ENCODE measurements at places on chromosomes 7 and 10.

DNA sequence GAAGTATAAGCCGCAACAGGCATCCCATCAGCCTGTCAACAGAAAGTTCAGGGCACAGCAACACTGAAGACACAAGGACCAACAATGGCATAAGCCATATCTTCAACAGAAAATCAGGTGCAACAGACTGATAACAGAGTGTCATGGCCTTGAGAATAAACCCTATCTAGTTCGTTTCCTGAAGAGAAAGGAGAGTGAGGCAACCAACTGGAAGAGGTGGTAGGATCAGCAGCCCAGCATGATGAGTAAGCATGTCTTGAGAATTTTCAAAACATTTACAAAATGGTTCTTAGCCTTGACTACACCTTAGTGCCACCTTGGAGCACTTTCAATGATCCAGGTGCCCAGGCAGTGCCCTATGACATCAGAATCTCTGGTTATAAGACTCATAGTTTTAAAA is 290.2 kb upstream of the SEMA3C start:
- no peak for DNase-seq

GRCh38 chr10:88472540-88472939 is 110.6 kb downstream of the RNLS start:
- no peak for DNase-seq

DNA sequence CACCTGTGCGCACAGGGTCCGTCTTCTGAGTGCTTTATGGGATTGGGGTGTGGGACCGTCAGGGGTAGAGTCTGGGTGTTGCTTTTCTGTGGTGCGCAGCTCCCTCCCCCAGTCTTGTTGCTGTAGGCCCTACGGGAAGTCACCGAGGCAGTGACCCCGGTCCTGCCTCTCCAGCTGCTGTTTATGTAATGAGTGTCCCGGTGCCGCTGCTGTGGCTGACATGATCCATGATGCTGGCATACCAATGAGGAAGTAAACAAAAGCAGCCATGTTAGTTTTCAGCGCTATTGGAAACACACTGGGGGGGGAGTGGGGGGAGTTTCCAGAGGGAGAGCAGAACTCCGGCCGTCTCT is 1.1 kb downstream of the TRIM8 start:
- peak; percentile 78 for DNase-seq

DNA sequence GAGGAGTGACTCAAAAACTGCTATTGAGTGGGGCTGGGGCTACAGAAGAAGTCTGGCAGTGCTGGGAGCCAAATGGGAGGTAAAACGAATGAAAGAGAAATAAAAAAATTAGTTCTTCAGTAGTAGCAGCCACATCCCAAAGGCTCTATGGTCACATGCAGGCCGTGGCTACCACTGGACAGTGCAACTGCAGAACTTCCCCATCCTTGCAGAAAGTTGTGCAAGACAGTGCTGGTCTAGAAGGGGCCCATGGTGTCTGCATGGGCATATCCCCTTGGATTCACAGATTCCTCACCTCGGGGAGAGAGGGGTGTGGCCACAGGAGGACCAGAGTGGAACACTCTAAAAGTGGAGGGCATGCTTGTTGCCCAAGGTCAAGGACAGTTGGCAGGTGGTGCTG is 47.6 kb downstream of the RPS24 start:
- no peak for DNase-seq

- no peak for DNase-seq
Observed at GRCh38 chr10:17838080-17838648, 29.0 kb downstream of the MRC1 start.

DNA sequence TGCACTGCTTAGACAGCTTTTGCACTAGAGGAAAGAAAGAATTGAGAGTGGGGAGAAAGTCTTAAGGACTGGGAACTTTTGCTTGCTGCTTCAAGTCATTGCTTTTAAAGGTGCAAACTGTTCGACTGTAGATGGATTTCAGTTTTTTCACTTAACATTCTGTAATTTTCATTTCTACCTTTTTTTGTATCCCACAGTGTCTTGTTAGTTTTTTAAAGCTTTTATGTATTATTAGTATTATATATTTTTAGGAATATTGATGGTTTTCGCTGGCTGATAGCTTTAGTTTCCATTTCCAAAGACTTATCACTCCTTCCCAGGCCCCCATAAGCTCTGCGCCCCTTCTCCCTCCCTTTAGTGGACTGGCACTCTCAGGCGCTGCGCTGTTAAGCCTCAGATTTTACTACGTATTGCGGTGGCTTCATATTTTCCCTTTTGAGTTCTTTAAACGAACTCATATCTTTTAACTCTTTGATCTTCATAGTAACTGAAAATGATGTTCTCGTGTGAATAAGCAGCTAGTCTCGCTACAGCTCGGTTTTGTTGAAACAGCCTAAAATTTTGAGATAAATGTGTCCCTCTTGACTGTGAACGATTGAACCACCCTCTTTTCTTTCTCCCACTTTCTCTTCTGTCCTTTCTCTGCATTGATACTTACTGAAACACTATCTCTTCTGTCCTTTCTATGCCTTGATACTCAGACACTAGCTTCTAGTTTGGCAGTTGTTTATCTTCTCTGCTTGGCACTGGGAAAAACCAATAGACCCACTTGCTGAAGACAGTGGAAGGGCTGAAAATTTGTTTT is 2.5 kb upstream of the ETV1 start:
- DNase-seq: no peak

- no peak for DNase-seq
Observed at GRCh38 chr7:17269341-17270221, 28.9 kb upstream of the AHR start.

DNA sequence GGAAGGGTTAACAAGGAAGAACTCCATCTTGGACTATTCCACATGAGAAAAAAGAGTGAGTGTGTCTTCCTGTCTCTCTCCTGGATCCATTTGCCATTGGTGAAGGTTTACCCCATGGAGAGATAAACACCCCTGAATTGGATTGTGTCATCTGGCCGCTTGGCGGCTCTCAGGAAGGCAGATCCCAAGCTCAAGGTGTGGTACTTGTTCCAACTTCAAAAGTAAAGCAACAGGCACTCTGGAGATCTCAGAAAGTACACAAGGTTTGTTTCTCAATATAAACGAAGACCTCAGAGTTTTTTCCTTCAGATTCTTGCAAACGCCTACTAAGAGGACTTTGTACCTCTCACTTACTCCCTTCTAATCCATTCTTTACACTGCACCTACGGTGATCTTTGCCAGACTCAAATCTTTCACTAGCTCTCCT is 116.7 kb downstream of the REEP3 start:
- DNase-seq: no peak

DNA sequence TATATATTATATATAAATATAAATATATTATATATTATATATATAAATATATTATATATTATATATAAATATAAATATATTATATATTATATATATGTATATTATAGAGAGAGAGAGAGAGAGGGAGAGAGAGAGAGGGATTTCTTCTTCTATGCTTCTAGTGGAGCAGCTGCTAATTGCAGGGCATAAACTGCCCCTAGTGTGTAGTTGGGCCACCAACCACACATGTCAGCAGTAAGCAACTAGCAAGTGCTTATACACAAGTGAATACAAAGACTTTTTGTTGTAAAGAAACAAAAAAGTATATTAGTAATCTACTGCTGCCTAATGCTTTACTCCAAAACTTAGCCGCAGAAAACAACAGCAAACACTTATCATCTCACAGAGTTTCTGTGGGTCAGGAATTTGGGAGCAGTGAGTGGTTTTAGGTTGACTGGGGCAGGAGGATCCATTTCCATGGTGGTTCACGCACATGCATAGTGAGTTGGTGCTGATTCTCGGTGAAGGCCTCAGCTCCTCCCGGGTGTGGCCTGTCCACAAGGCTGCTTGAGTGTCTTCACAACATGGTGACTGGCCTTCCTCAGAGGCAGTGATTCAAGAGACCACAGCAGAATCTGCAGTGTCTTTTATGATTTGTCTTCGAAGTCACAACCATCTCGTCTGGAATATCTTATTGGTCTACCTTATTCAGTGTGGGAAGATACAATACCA is 25.5 kb upstream of the BAG3 start:
- no peak for DNase-seq

- DNase-seq: no peak
Observed at GRCh38 chr10:125009661-125010161, 67.8 kb downstream of the ZRANB1 start.

DNA sequence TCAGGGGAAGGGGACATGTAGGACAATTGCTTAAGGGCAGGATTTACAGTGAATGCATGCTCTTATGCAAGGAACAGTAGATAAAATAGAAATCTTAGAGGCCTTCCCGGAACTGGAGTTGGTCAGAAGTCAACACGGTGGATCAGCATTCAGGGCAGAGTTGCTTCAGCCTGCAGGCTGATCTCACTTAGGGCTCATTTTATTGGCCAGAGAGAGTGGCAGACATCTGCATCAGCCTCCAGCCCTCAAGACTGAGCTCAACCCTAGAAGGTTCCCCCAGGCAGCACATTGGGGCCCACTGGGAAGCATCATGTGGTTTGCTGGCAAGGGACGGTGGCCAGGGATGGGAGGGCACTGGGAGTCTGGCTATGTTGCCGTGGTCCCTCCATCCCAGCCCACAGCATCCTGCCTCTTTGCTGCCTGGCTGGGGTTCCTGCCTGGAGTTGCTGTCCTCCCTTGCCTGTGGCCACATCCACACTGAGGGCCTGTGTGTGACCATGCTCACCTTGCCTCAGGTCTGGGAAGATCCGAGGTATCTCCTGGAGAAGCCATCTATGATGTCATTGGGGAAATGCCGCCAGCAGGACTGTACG is 13.0 kb downstream of the SCART1 start:
- no peak for DNase-seq

DNA sequence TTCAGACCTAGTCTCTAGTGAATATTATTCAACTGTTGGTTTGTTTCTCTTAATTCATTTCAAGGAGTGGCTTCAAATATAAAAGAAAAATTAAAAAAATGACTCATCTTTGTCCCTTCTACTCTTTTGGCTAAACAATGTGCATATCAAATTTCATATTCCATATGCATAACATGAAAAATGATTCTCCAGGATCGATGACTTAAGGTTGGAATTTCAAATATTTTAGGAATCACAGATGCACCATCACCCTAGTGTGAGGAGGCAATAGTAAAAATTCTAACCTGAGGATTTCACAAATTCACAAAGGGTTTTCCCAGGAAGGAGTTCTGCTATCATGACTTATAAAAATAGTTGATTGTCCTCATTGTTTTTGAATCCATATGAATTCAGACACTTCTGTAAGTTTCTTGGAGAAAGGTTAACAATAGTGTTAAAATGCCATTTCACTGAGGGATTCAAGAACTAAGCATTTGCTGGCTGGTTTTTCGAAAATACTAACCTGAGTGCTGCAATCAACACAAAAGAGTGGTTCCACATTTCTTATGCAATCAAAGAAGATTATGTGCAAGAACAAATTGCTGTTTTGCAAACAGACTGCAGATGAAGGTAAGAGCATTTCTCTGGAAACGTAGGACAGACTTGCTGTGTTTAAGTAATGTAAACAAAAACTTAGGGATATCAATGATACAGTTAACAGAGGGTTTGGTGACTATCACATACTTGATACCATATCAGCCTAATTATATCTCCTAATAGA is 547.5 kb upstream of the LRRTM3 start:
- DNase-seq: no peak

- no peak for DNase-seq
Observed at GRCh38 chr7:121011401-121011800, 22.9 kb downstream of the CPED1 start.

DNA sequence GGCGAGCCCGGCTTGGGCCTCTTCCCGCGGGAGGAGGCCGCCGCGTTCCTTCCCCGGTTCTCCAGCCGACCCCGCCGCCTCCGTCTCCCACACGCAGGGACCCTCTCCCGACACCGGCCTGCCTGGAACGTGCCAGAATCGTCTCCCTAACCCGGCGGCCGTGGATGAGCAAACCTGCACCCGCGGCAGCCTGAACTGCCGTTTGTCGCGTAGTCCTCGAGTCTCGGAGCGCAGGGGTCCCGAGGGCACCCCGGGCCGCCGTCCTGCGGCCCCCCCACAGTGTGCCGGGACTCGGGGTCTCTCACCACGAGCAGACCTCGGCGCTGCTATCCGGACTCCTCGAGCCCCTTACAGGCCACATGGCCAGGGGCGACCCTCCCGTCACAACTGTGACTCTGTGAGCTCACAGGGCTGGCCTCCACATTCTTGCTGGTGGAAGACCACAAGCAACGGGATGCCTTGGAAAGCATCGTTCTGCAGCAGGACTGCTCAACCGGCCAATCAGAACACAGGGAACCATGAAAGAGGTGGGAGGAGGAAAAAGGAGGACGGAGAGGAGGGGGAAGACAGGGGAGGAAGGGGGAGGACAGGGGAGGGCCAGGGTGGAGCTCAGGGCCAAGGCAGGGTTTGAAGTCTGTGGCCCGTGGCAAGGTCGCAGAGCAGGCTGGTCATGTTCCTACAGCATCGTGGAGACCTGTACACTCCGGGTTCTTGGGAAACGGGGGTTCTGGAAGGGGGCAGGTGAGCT is 276.9 kb downstream of the DNAJB6 start:
- DNase-seq: no peak

DNA sequence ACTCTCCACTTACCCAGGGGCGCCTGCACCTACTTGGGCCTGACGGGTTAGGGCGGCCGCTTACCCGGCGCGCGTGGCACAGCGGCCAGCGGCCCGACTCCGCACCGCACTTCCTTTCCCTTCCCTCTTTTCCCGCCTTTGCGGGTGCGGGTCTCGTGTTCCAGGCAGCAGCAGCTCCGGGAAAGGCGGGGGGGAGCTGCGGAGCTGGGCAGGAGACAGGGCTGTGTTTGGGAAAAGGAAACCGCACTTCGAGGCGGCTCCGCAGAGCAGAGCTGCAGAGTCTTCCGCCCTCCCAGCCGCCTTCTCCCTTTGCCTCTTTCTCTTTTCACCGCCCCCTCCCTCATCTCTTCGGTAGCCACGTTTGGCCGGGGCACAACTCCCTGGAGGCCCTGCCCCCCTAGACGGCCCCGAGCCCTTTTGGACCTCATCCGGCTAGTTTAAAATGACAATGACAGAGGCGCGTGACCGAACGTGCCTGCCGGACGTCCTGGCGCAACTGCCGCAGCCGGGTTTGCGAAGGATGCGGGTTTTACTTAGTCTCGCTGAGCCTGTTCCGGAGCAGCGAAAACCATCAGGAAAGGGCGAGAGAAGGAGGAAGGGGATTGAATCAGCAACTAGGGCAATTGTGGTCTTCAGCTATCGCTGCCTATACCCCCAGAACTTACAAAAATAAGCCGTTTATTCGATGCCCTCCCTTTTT is 7.9 kb upstream of the PAX2 start:
- DNase-seq: no peak

DNA sequence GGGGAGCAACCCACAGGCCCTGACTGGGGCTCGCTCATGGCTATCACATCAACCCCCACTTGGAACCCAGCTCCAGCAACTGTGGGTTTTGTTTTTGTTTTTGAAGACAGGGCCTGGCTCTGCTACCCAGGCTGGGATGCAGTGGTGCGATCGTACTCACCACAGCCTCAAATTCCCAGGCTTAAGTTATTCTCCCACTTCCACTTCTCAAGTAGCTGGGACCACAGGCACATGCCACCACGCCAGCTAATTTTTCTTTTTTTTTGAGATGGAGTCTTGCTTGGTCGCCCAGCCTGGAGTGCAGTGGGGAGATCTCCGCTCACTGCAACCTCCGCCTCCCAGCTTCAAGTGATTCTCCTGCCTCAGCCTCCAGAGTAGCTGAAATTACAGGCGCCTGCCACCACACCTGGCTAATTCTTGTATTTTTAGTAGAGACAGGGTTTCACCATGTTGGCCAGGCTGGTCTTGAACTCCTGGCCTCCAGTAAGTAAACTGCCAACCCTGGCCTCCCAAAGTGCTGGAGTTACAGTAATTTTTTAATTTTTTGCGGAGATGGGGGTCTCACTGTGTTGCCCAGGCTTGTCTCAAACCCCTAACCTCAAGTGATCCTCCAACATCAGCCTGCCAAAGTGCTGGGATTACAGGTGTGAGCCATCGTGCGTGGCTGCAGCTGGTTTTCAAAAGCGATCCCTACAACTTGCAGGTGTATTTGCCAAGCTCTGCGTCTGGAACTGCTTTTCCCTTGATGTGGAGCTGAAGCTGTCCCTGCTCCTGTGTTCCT is 228.7 kb downstream of the SKIDA1 start:
- DNase-seq: no peak
